Natural killer cell treated with Interleukin-12 subunit alpha and Interleukin-12 subunit beta and Interleukin-15 and Interleukin-18, amount 100 ng/mL, for 72 hours (primary cell): ENCODE measurements at places on chromosomes 7 and 10.

GRCh38 chr10:15167411-15168290 is 842 bp downstream of the NMT2 start:
- peak overlapping the region; percentile 52 for H3K27ac ChIP-seq
- peak; percentile 66 for DNase-seq
- no peaks in the 10 kb centered on the region for H3K36me3 ChIP-seq
- H3K4me3 ChIP-seq: peak overlapping the region; percentile 90

GRCh38 chr10:49049660-49050059 is 65.7 kb downstream of the VSTM4 start:
- DNase-seq: no peak
- peaks cover 9% of the 10 kb centered on the region for H3K4me1 ChIP-seq
- peaks cover 14% of the 10 kb centered on the region for H3K27me3 ChIP-seq
- H3K36me3 ChIP-seq: no peaks in the 10 kb centered on the region
- no peak overlapping the region for H3K4me3 ChIP-seq

DNA sequence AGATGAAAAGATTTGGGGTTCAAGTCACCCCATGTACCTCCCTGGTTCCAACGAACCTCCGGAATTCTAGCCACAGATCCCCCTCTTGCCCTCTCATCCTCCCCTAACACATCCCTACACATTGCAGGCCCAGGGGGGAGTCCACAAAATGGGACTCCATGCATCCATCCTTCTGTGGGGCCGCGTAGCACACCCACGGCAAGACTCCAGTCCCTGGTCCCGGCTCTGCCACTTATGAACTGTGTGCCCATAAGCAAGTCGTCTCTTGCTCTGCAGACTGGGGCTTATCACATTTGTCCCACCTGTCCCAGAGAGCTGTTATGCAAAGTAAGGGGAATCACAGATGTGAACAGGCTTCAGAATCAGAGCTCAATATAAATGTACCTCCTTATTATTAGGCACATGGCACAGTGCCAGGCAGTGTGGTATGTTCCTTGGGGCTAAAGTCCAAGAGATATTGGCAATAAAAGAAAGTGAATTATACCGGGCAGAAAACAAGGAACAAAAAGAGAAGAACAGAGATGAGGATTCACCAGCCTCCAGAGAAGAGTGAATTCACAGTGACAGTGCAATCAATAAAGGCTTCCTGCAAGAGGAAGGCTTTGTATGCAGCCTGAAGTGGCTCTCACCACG is 73.9 kb downstream of the KCNMA1 start:
- H3K27ac ChIP-seq: no peak overlapping the region
- DNase-seq: no peak
- no peaks in the 10 kb centered on the region for H3K4me1 ChIP-seq
- H3K4me3 ChIP-seq: no peak overlapping the region
- no peaks in the 10 kb centered on the region for H3K36me3 ChIP-seq

GRCh38 chr7:130814778-130815335 is 80.8 kb upstream of the KLF14 start:
- no peak for DNase-seq
- H3K4me1 ChIP-seq: no peaks in the 10 kb centered on the region
- H3K36me3 ChIP-seq: no peaks in the 10 kb centered on the region
- H3K27me3 ChIP-seq: peaks cover 35% of the 10 kb centered on the region

GRCh38 chr7:112892263-112892662 is 102.1 kb upstream of the TMEM168 start:
- peaks cover 11% of the 10 kb centered on the region for H3K4me1 ChIP-seq
- no peaks in the 10 kb centered on the region for H3K27me3 ChIP-seq
- DNase-seq: no peak
- H3K27ac ChIP-seq: no peak overlapping the region

DNA sequence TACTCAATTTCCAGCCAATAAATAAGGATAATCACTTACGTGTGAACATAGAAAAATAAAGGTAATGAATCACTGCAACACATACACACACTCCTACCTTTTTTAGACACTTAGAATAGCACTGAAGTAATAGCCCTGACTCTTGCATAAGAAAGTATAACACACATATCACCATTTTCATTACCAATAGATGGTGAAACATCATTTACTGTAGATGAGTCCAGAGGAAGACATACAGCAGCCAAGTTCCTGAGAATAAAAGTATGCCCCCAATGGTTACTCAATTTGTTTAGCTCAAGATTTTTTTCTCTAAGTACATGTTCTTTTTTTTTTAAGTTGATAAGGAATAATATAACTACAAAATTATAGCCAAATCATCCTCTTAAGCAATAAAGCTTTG is 316.3 kb downstream of the PARD3 start:
- H3K27ac ChIP-seq: no peak overlapping the region
- no peaks in the 10 kb centered on the region for H3K36me3 ChIP-seq
- H3K4me3 ChIP-seq: no peak overlapping the region

DNA sequence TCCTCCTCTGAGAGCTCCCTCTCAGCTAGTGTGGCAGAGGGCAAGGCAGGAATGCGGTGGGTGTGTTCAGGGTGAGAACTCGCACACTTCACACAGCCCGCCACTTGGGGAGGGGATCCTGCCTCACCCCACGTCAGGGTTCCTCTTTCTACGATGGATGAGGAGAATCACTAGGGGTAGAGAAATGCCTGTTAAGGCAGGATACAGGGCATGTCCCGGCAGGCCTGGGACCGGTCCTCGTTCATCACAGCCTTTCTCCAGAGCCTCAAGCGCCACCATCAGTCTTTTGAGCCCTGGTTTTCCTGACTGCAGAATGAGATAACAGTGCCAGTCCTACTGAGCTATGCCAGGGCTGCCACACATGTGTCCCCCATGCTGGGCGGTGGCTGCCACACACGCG is 546.7 kb upstream of the ADARB2 start:
- no peaks in the 10 kb centered on the region for H3K27me3 ChIP-seq
- DNase-seq: no peak
- H3K27ac ChIP-seq: no peak overlapping the region
- no peak overlapping the region for H3K4me3 ChIP-seq

DNA sequence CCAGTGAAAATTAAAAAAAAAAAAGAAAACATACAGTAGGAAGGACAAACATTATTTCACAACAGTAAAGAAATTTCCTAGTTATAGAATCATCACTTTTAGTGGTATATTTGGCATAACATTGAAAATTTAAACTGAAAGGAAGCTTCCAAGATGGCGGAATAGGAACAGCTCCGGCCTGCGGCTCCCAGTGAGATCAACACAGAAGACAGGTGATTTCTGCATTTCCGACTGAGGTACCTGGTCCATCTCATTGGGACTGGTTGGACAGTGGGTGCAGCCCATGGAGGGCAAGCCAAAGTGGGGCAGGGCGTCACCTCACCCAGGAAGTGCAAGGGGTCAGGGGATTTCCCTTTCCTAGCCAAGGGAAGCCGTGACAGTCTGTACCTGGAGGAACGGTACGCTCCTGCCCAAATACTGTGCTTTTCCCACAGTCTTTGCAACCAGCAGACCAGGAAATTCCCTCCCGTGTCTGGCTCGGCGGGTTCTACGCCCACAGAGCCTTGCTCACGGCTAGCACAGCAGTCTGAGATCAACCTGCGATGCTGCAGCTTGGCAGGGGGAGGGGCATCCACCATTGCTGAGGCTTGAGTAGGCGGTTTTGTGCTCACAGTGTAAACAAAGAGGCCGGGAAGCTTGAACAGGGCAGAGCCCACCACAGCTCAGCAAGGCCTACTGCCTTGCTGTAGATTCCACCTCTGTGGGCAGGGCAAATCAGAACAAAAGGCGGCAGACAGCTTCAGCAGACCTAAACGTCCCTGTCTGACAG is 19.4 kb downstream of the PON3 start:
- H3K27me3 ChIP-seq: peaks cover 11% of the 10 kb centered on the region
- no peaks in the 10 kb centered on the region for H3K4me1 ChIP-seq
- no peak overlapping the region for H3K27ac ChIP-seq
- no peak overlapping the region for H3K4me3 ChIP-seq
- peaks cover 12% of the 10 kb centered on the region for H3K36me3 ChIP-seq

GRCh38 chr7:157577796-157578339 is 241.1 kb downstream of the DNAJB6 start:
- peaks cover 14% of the 10 kb centered on the region for H3K4me1 ChIP-seq
- peak; percentile 31 for DNase-seq

- DNase-seq: no peak
- no peak overlapping the region for H3K27ac ChIP-seq
- H3K4me3 ChIP-seq: no peak overlapping the region
- H3K4me1 ChIP-seq: no peaks in the 10 kb centered on the region
These were observed 32.5 kb upstream of the VWDE start for GRCh38 chr7:12436126-12436525.

DNA sequence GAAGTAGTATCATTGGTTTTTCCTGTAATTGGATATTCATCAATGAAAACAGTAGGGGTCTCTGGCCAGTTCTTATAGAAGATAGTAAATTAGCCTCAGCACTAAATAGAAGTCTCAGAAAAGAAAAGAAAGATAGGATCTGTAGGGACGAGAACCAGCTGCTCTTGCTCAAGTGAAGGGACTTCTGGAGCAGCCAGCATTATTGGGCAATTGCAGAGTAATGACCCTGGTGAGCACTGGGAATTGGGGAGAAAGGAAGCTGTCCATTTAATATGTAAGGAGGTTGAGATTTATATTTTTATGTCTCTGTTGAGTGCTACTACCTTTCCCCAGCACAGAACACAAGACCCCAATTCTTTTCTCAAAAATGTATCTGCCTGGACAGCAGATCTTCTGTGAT is 61.2 kb upstream of the WNT16 start:
- no peak overlapping the region for H3K27ac ChIP-seq
- no peak overlapping the region for H3K4me3 ChIP-seq
- DNase-seq: no peak

DNA sequence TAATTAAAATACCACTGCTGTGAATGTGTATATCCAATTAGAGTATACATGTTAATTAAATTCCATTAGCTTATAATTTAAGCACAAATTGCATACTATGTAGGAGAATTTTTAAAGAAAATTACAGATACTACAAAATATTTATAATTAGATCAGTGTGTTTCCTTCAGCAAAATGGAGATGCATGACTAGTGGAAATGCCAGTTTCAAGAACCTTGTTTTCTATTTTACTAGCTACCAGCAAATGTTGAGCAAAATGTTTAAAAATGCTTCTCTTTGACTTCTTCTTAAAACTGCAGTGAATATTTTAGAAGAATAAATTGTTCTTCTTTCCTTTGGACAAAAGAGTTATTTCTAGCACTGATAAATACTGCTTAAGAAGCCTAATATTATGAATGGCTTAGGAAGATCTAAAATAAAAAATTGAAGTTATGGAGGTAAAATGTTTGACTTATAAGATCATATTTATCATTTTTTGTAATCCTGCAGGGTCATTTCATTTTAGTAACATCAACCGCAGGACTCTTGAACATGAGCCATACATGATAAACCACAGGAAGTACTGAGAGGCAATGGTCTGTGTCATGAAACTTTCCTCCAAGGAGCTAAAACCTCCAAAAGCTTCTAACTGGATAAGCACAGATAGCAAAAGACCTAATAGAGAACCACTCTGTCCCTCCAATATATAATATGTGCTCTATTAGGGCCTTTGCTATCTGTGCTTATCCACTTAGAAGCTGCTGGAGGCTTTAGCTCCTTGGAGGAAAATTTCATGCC is 1066.0 kb upstream of the CELF2 start:
- no peaks in the 10 kb centered on the region for H3K4me1 ChIP-seq
- no peak overlapping the region for H3K27ac ChIP-seq
- H3K4me3 ChIP-seq: no peak overlapping the region
- H3K36me3 ChIP-seq: no peaks in the 10 kb centered on the region
- H3K27me3 ChIP-seq: no peaks in the 10 kb centered on the region
- no peak for DNase-seq

GRCh38 chr7:64465551-64465950 is 97.3 kb downstream of the ZNF680 start:
- no peaks in the 10 kb centered on the region for H3K27me3 ChIP-seq
- H3K36me3 ChIP-seq: peaks cover 21% of the 10 kb centered on the region
- H3K4me3 ChIP-seq: no peak overlapping the region
- H3K4me1 ChIP-seq: no peaks in the 10 kb centered on the region
- no peak overlapping the region for H3K27ac ChIP-seq

DNA sequence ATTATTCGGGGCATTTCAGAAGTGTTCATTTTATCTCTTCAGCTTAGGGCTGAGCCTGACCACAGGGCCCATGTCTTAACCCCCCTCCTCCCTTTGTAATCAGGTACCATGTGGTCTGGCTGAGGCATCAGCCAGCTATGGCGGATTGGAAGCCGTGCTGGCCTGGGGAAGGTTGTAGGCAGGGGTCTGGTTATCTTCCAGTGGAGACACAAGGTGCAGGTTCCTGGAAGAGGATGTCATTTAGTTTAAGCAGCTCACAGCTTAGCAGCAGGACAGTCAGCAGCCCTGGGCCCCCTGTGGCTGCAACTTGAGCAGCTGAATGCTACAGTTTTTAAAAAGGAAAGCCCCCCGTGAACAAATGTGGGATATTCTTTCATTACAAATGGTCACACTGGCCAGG is 22.1 kb downstream of the BAG3 start:
- no peaks in the 10 kb centered on the region for H3K36me3 ChIP-seq
- no peak overlapping the region for H3K4me3 ChIP-seq
- no peaks in the 10 kb centered on the region for H3K27me3 ChIP-seq
- no peak for DNase-seq
- H3K4me1 ChIP-seq: no peaks in the 10 kb centered on the region

DNA sequence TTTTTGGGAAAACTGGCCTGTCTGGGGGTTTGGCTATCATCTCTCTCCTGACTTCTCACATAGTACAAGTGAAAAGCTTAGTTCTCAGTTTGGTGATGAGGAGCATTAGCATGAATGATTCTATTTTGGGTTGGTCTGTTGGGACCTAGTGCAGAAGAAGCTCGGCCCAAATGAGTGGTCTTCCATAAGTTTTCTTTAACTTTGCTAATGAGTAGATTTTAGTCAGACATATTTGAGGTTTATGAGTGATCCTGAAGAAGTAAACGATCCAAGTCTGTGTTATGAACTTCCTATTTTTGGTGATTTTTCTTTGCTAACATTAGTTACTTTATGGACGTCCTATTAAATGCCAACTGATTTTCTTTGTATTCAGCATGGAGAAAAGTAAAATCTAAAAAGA is 51.7 kb upstream of the CALD1 start:
- H3K4me3 ChIP-seq: no peak overlapping the region
- H3K36me3 ChIP-seq: no peaks in the 10 kb centered on the region
- no peaks in the 10 kb centered on the region for H3K4me1 ChIP-seq
- no peak for DNase-seq

DNA sequence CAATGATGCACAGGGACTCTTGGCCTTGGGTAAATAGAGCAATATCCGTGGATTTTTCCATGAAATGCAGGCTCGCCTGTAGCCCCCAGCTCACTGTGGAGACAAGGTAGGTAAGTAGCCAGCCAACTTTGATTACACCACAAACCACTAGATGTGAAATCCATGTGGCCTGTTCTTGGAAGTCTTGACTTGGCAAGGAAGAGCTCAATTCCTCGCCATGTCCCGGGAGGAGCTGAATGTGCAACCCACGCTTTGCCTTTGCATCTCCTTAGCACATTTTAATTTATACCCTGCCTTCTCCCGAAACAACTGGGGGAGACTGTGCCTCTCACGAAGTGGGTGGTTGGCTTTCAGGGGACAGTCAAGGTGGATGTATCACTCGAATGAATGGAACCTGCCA is 347.7 kb upstream of the MKI67 start:
- no peak for DNase-seq
- no peaks in the 10 kb centered on the region for H3K4me1 ChIP-seq
- no peak overlapping the region for H3K27ac ChIP-seq
- H3K27me3 ChIP-seq: no peaks in the 10 kb centered on the region

- H3K4me3 ChIP-seq: no peak overlapping the region
- H3K27me3 ChIP-seq: no peaks in the 10 kb centered on the region
- no peak for DNase-seq
- no peaks in the 10 kb centered on the region for H3K4me1 ChIP-seq
These were observed 162.3 kb downstream of the ZNF33B start for GRCh38 chr10:42476101-42476500.

GRCh38 chr10:35579116-35579515 is 26.0 kb upstream of the GJD4 start:
- no peaks in the 10 kb centered on the region for H3K4me1 ChIP-seq
- H3K36me3 ChIP-seq: peaks cover 7% of the 10 kb centered on the region
- DNase-seq: no peak
- no peak overlapping the region for H3K27ac ChIP-seq
- H3K4me3 ChIP-seq: no peak overlapping the region
